GM12892 (cell line): ENCODE measurements at places on chromosomes 3 and 15.

GRCh38 chr3:53100818-53101466 lies 29.3 kb downstream of the RFT1 start:
- DNase-seq = no peak

GRCh38 chr3:183504597-183504996 lies 50.9 kb downstream of the KLHL6 start:
- no peak for DNase-seq

- no peak for DNase-seq
These were observed 113.5 kb downstream of the GMPS start for GRCh38 chr3:155983834-155984474.

DNA sequence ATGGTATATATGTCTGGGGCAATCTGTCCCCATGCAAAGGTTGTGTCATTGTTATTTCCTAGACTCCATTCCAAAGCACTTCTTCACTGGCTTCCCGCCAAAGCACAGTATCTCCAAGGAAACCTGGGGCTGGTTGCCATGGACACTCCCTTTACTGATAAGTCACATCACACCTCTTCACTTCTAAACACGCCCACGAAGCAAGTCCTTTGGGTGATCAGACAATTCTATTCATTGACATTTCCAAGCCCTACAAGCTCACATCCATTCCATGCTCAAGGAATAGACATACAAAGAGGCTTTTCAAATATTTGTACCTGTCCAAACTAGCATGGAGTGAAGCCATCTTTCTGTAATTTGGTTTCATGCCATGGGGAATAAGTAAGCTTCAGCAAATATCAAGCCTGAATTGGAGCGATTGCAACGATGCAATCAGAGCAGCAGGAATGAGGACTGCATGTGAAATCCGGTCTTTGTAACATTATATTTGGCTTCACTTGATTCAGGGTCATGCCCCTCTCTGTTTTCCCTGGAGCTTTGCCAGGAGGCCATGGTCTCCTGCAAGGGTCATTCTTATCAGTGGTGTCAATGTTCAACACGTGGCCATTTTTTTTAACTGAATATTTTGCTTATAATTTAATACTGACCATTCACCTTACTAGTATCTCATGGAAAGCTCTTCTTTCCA lies 201.6 kb upstream of the TMC3 start:
- no peak for DNase-seq

- DNase-seq = no peak
These were observed 16.0 kb upstream of the PSMD6 start for GRCh38 chr3:64039332-64039731.

DNA sequence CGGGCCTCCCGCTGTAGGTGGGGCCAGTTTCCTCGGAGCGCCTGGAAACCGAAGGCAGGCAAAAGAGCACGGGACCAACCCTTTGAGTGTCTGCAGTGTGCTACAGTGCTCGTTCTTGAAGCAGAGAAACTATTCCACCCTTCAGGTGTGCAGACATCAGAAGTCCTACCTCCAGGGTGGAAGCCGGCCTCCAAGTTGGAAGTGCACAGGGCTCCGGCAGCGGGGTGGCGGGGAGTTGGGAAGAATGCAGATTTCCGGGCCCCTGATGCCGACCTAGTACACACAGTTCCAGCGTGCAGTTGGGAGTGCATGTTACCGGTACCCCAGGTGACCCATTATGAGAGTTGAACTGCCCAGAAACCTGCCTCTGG lies 3.0 kb downstream of the KLF13 start:
- no peak for DNase-seq

GRCh38 chr15:85652457-85652856 lies 142.3 kb downstream of the KLHL25 start:
- DNase-seq = no peak

GRCh38 chr15:23467110-23467600 lies 20.1 kb upstream of the GOLGA6L2 start:
- no peak for DNase-seq

- no peak for DNase-seq
These were observed 28.8 kb upstream of the GYG1 start for GRCh38 chr3:148962513-148962912.

DNA sequence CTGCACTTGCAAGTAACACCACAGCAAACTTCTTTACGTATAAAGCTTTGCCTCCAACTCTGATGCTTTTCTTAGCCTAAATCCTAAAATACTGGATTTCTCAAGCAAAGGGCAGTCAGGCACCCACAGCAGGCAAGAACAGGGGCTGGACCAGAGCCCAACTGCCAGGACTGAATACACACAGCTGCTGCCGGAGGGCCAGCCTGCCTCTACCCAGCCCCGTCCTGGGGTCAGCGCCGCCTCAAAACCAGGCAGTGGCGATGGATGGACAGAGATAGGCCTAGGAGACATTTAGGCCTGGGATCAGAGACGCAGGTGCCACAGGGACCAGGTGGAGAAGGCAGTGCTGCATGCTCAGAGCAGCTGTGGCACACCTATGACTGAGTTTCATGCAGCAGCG lies 47.6 kb upstream of the SEC61A1 start:
- no peak for DNase-seq

GRCh38 chr3:126952983-126953660 lies 29.8 kb upstream of the PLXNA1 start:
- no peak for DNase-seq
